Urinary bladder (tissue), 4 donors: ENCODE measurements at places on chromosomes 3 and 15. TPM values are rescaled to one million over a fixed set of nuclear protein-coding genes. Genes with fewer than 3 reads are reported as not detected.

Gene DUOX1
- polyA plus RNA-seq, result 7.1 TPM

Gene NAA80
- polyA plus RNA-seq, result 12.0 TPM

Gene FMN1
- 0.95 TPM for polyA plus RNA-seq

Gene NRROS
- polyA plus RNA-seq, result 7.2 TPM

Gene KIF15
- 0.53 TPM for polyA plus RNA-seq

Gene RHCG
- polyA plus RNA-seq, result 0.13 TPM

Gene FBXO40
- polyA plus RNA-seq, result not detected

Gene SPESP1
- 5.7 TPM for polyA plus RNA-seq

Gene LIPH
- 2.8 TPM for polyA plus RNA-seq

Gene IGSF10
- 9.8 TPM for polyA plus RNA-seq

Gene GPR15
- 0.61 TPM for polyA plus RNA-seq

Gene LRTM1
- not detected for polyA plus RNA-seq

Gene SEMA3B
- polyA plus RNA-seq, result 35.5 TPM

Gene NOP10
- polyA plus RNA-seq, result 169 TPM

Gene PDZRN3
- 98.0 TPM for polyA plus RNA-seq

Gene POTEB2
- not detected for polyA plus RNA-seq

Gene C3orf85
- polyA plus RNA-seq, result not detected

Gene FSD2
- not detected for polyA plus RNA-seq

Gene ARNT2
- polyA plus RNA-seq, result 6.3 TPM
